ENCODE measurements at places on chromosomes 4 and X.

- no peak for DNase-seq
Observed at GRCh38 chr4:123060039-123060770, 137.8 kb upstream of the NUDT6 start.

GRCh38 chr4:82367438-82368097 lies 6.2 kb downstream of the HNRNPD start:
- DNase-seq = no peak

DNA sequence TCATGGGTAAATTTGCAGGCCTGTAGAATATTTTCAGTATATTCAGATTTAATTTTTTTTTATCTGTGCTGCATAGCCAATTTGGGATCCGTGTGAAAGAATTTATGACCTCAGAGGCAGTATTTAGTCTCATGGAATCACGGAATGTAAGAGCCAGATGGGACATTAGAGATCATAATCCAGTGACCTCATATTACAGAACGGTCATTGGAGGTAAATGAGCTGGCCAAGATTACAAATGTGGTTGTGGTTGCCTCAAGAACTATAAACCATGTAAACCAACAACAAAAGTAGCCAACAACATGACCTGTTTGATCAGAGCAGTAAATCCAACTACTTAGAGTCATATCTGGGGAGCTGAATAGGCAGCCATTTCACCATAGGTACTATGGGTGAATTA lies 71.6 kb downstream of the AMOT start:
- DNase-seq = no peak

DNA sequence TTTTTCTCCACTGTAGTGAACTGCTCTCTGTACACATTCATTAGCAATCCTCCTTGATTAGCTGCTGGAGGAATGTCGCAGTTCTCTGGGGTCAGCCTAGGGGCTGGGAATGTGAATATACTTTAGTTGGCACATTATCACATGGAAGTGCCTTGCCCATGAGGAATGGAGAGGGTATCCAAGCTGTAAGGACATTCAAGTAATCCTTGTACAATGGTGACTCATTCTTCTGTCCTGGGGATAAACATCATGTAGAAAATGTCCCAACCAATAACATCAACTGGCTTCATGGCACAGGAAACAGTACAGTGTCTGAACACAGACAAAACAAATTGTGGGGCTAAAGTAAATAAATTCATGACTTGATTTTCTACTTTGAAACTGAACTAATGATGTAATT lies 147.1 kb downstream of the GLRA2 start:
- no peak for DNase-seq

Measured in NCI-H2029 (cell line).